Stimulated activated CD4-positive, alpha-beta T cell treated with anti-CD3 and anti-CD28 coated beads, Interleukin-1b, Interleukin-23, amount 100 ng/mL, for 1 hour (primary cell): ENCODE measurements at places on chromosomes 3 and 15.

DNA sequence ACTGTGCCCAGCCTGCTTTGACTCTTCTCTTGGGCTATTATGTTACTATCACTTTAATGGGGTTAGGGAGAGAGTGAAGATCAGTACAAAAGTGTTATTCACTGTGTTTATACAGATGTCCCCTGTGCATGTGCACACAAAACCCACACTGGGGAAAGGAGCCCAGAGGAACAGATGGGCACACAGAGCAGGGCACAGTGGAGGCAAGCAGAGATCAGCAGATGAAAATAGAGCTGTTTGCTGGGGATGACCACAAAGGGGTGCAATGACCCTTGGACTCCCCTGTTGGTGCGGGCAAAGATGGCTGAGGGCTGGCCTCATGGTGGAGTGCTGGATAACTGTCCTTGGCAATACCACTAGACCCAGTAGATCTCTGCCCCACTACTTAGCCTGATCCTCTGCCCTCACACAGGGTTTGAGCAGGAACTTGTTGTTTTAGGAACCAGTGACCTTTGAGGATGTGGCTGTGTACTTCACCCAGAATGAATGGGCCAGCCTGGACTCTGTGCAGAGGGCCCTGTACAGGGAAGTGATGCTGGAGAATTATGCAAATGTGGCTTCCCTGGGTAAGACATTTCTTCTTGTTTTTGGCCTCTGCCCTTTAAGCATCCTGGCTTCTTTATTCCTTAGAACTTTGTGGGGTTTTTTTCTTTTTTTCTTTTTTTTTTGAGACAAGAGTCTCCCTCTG, 5.3 kb downstream of the ZNF620 start:
- DNase-seq, result no peak

DNA sequence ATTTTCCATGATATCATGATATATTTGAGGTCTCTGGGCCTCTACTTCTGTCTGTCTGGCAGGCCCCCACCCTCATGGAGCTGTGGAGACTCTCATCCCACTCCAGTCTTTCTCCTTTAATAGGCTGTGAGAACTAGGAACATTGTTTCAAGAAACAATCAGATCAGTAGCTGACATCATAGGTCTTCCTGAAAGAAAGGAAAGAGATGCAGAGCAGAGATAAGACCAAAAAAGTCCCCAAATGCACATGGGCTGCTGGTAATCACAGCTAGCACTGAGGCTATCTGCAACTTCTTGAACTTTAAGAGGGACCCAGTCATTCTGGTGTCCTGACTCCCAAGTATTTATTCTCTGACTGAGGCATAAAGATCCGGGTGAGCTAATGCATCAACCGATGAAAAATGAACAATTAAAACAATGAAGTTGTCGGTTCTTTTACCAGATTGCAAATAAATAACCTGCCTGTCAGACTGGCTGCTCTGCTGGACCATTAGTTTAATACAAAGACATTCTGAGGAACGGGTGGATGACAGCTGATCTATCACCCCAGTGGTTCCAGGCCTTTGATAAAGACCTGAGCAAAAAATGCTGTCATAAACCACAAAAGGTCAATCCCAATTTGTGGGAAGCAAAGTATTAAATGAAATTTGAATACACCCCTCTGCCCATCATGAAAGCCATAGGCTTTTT, 780.8 kb upstream of the GOLIM4 start:
- DNase-seq, result no peak

GRCh38 chr3:47681016-47681415, 100.7 kb downstream of the SMARCC1 start:
- no peak for DNase-seq

DNA sequence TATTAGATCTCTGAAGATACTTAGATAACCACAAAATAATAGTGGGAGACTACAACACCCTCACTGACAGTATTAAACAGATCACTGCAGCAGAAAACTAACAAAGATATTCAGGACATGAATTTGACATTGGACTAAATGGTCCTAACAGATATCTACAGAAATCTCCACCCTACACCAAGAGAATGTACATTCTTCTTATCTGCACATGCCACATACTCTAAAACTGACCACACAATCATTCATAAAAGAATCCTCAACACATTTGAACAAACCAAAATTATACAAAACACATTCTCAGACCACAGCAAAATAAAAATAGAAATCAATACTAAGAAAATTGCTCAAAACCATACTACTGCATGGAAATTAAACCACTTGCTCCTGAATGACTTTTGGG, 116.3 kb downstream of the DTWD1 start:
- no peak for DNase-seq

DNA sequence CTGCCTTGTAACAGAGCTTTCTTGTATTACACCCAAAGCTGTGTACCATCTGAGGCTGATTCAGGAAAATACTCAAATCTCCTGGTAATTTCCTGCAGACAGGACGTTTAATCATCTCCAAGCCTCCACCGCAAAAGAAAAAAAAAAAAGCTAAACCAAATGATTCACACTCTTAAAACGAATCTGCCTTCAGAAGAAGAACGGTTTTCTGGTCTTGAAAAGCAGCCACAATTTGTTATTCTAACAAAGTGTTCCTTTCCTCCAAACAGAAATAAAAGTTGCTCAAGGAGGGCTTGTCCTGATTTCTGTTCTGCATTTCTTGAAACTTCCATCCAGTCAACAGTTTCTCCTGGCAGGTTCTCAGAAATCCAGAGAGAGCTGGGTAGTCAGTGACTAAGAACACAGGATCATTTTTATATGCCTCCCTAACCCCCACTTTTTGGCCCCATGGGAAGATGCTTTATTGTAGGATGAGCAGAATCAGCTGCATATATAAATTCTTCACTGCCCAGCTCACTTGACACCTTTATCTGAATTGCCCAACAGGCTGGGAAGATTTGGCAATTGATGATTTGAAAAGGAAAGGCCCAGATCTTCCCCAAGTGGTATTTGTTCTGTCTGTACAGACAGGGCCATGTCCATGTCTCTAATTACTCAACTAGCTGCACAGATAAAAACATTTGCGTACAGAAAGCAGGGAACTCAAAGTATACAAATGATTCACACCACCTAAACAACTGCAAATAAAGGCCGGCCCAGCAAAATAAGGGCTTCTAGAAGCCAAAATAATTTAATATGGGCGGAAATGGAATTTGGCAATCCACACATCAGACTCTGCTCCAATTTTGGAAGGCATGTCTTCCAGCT, 41.0 kb upstream of the PRICKLE2 start:
- no peak for DNase-seq

- DNase-seq, result no peak
Observed at GRCh38 chr3:77320514-77320913, 280.6 kb downstream of the ROBO2 start.

GRCh38 chr3:4313606-4314293, 10.6 kb downstream of the SETMAR start:
- DNase-seq, result no peak

DNA sequence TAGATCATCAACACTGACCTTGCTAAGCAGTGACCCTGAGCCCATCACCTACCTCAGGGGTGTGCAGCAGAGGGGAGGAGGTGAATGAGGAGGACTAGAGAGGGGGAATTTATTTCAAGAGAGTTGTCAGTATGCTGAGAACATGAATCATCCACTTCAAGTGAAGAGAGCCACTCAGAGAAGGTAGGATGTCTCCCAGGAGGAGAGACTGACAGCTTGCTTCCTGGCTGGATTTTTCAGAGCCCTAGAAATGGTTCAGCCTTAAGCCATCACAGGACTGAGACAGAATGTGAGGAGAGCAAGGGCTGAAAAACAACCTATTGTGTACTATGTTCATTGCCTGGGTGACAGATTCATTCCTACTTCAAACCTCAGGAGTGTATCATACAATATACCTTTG, 34.8 kb downstream of the CCNL1 start:
- DNase-seq, result no peak

DNA sequence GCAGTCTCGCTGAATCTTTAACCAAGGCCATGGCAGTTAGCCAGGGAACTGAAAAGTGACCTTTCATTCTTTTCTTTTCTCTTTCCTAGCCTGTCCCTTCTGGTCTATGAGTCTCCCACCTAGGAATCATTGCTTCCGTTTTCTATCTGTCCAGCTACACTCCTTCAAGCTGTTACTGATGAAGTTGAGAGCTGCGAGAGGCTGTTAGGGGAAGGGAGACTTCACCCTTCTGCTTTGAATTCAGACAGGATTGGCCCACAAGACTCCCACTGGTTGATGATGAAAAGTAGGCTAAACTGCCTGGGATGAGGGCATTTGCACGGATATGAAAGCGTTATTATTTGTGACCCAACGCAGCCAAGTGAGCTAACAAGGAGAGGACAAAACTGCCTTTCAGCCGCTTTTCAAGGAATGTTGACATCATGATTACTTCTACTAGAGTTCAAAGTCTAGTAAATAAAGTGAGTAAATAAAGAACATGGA, 30.2 kb downstream of the EIF4E3 start:
- no peak for DNase-seq

DNA sequence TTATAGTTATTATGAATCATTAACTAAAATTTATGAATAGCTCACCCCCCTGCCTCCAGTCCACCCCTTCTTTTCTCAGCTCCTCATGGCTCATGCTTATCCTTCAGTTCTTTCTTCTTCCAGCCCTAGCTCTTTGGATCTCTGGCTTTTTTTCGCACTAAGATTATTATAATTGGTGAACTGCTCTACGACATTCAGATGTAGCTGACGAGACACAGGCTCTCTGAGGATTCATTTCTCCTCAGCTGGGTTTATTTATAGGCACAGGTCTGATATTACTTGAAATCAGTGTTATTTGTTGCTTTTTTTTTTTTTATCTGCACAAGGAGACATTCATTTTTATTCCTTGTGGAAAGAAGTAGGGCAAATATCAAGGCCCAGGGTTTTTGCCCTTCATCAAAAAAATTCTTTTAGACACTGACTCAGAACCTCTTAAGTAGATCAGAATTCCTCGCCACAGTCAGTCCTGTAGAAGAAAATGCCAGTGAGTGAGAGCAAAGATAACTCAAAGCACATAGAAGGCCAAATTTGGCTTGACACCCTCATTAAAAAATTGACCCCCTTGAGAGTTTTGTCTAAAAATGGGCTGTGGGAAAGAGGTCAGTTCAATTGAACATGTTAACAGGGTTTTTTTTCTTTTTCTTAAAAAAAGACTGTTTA, 106.6 kb downstream of the MYH15 start:
- no peak for DNase-seq

DNA sequence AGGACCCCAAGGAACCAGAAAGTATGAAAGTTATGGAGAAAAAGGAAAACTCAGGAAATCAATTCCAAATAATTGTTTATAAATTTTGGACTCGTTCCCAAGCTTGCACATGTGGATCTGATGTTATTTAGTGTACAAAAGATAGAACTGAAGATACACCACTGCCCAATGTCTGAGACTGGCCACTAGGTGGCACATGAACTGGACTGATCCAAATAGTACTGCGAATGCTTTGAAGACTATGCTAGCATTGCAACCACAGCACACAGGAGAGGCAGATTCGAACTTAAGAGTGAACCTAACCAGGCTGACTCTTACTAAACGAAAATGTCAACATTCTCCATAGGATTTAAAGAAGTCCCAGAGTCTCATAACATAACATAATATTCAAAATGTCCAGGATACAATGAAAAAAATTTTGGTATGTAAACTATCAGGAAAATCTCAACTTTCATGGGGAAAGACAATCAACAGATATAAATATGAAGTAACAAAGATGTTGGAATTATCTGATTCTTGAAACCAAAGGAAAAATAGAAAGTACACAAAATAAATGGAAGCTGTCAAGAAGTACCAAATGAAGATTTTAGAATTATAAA, 596.7 kb downstream of the FGF12 start:
- no peak for DNase-seq

GRCh38 chr3:136819392-136819730, 435 bp downstream of the SLC35G2 start:
- no peak for DNase-seq

- no peak for DNase-seq
Observed at GRCh38 chr3:123258359-123258758, 56.6 kb downstream of the SEC22A start.

- DNase-seq, result no peak
Observed at GRCh38 chr15:57044970-57045369, 126.5 kb downstream of the TCF12 start.

DNA sequence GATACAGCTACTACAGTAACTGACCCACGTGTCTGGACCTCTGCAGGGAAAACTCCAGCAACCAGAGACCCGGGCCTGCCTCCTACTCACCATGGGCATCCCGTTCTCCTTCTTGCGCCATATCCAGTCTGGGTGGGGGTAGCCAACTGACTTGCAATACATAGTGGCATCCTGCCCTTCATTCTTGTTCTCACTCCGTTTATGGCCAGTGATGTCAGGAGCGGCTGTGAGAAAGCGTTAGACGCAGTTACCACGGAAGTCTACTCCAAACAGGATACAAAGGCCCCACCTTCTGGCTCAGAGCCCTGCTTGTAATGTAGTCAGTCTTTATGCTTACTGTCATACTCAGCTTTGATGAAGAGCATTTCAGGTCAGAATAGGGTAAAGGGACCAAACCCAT, 59.6 kb downstream of the NPTN start:
- no peak for DNase-seq

- DNase-seq, result no peak
Observed at GRCh38 chr15:26630857-26631256, 142.0 kb downstream of the GABRB3 start.

- no peak for DNase-seq
Observed at GRCh38 chr3:110598847-110599490, 472.6 kb upstream of the NECTIN3 start.

GRCh38 chr15:67116742-67117141, 51.3 kb downstream of the SMAD3 start:
- DNase-seq, result no peak

GRCh38 chr3:13858768-13859520, 20.9 kb downstream of the WNT7A start:
- no peak for DNase-seq

DNA sequence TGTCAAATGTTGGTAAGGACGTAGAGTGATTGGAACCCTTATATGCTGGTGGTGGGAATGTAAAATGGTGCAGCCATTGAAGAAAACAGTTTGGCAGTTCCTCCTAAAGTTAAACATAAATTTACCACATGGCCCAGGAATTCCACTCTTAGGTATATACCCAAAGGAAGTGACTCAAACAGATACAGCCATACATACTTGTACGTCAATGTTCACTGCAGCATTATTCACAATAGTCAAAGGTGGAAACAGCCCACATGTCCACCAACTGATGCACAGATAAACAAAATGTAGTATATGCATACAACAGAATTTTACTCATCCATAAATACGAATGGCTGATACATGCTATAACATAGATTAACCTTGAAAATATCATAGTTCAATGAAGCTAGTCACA, 13.2 kb downstream of the CLASP2 start:
- no peak for DNase-seq

DNA sequence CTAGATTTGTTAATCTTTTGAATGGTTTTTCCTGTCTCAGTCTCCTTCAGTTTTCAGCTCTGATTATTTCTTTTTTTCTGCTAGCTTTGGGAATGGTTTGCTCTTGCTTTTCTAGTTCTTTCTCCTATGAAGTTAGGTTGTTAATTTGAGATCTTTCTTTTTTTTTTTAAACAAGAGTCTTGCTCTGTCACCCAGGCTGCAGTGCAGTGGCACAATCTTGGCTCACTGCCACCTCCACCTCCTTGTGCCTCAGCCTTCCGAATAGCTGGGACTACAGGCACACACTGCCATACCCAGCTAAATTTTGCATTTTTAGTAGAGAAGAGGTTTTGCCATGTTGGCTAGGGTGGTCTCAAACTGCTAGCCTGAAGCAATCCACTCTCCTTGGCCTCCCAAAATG, 56.7 kb downstream of the UQCC5 start:
- DNase-seq, result no peak

GRCh38 chr3:126537730-126538281, 13.9 kb downstream of the CHST13 start:
- no peak for DNase-seq
